Effector memory CD8-positive, alpha-beta T cell (primary cell): ENCODE measurements at places on chromosomes 7 and 10.

DNA sequence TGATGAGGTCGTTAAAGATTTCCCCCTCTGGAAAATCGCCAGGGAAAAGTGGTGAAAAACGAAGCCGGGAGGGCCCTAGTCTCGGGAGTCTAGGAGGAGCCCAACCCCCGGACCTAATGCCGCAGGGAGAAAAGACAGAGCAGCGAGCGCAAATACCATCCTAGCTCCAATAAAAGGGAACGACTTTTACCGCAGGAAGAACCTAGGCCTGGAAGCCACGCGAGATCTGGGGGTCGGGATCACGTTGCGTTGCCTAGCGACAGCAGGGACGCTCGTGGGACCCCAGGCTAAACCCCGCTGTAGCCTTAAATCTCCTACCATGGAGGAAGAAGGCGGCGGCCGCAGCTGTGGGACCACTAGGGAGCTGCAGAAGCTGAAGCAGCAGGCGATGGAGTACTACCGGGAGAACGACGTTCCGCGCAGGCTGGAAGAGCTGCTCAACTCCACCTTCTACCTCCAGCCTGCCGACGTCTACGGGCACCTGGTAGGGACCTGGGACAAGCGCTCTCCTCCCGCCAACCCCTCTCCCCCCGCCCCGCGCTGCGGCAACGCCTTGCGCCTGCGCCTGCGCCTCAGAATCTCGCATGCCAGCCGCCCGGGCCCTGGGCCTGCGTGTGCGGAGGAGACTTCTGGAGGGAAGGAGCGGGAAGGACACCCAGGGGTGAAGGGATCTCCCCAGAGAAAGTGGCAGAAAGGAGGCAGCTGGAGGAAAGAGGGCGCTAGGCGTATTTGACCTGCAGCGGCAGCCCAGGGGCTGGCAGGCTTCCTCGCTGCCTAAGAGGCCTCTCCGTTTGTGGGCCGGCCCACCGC is at the start of gene ENO4:
Gene ENO4 (plus strand): TSS at position 252 of the 810 bp plus-strand sequence. CDS start 68 bp downstream, at position 320.
- no peak for DNase-seq

GRCh38 chr7:120992272-120992964 is 3.9 kb downstream of the CPED1 start:
- no peak for DNase-seq

DNA sequence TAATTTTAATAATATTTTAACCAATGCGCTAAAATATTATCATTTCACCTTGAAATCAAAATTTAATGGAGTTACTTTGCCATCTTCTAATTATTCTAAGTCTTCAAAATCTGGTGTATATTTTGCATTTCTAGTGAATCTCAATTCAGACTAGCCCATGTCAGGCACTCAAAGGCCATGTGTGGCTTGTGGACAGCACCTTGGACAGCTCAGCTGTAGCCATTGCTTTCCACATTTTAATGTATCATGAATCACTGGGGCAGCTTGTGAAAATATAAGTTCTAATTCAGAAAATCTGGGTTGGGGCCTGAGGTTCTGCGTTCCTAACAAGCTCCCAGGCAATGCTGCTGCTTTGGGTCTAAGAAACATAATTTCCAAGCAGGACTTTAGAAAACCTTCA is 57.2 kb downstream of the MGAM2 start:
- no peak for DNase-seq

DNA sequence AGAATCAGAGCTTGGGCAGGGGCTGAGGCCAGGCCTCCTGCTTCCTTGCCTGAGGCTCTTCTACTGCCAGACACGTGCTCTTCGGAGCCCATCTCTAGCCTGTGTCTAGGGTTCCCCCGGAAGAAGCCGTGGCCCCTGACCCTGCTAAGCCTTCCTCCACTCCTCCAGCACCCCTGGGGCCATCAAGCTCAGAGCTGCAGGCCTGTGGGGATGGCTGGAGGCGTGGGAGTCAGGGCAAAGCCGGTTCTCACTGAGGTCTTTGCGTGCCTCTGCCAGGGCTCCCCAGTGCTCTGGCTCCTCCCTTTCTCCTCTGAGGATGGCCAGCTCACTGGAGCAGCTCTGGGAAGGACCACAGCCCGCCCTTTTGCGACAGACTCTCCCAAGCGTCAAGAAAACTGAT is 34.4 kb downstream of the GHRHR start:
- no peak for DNase-seq

- no peak for DNase-seq
Observed at GRCh38 chr7:139737221-139738100, 40.3 kb downstream of the HIPK2 start.

GRCh38 chr10:121708728-121709674 is 110.8 kb upstream of the FGFR2 start:
- DNase-seq: no peak

GRCh38 chr7:130309986-130310385 is 17.0 kb downstream of the CPA4 start:
- DNase-seq: no peak

DNA sequence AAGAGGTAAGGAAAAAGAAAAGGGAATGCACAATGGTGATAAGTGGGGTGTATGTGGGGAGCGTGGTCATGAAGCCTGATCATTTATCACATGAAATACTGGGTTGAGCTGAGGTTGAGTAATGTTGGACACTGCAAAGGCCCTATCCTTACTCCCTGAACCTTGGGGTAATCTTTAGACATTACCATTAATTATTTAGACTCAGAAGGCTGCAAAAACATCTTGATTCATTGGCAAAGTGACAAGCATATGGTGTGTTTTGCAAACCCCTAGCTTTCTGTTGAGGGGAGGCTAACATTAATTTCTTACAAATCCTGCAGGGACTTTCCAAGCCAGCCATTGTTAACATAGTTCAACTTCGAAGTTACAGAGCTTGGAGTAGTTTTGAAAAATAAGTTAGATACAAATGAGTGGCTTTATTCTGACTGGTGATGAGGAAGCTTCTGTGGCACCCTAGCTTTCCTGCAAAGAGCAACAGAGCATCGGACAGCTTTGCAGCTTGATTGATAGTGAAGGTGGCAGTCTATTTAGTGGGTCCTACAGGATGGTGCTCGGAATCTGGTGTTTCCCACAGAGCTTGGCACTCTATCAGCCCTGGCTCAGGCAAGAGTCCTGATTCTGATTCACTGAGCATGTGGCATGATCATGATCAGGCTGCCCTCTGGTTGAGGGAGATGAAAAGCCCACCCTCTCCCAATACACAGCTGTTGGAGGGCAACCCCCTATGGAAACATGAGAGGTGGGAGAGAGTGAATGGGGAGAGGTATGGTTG is 153.7 kb upstream of the NPVF start:
- DNase-seq: no peak

GRCh38 chr7:69633122-69633831 is 35.0 kb downstream of the AUTS2 start:
- DNase-seq: no peak

- no peak for DNase-seq
Observed at GRCh38 chr7:123819001-123819400, 26.0 kb upstream of the HYAL4 start.

DNA sequence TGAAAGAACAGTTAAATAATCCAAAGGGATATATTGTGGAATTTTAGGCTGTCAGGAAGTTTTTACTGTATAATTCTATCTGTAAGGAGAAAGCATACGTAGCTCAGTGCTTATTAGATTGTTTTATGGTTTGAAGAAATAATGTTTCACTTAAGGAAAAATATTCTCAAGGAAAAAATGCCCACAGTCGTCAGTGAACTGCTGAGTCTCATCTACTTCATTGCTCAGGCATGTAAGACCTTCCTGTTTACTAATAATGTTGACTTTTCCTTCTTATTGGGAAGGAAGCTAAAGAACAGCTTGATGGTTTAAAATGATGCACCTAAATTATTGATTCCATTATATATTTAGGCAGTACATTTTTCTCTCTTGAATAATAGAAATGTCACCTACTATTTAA is 304.2 kb downstream of the SDK1 start:
- no peak for DNase-seq

- DNase-seq: no peak
Observed at GRCh38 chr10:95785317-95785716, 29.4 kb downstream of the ENTPD1 start.

- no peak for DNase-seq
Observed at GRCh38 chr7:135165862-135166261, 4.6 kb downstream of the CYREN start.

DNA sequence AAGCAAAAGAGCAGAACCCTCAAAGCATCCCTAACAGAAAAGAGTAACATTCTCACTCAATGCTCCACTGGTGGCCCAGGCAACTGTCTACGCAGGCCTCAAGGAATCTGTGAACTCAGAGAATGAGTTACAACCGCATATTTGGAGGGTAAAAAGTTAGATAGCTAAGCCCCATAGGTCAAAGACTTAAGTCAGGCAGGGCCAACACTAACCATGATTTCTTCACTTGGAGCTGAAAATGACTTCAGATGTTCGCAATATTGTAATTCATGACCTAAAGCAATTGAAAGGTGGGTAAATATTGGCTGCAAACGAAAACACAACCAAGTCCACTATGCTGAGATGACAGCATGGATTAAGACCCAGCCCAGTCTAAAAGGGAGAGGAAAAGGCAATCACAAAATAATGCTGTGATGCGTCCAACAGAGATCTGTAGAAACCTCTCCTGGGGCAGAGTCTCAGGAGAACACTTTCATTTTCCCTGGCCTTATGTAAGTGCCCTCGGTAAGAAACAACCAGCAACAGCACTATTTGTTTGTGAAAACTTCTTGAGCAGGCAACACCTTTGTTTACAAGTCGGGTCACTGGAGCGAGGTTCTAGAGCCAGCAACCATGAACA is 176.5 kb downstream of the TNS3 start:
- no peak for DNase-seq

DNA sequence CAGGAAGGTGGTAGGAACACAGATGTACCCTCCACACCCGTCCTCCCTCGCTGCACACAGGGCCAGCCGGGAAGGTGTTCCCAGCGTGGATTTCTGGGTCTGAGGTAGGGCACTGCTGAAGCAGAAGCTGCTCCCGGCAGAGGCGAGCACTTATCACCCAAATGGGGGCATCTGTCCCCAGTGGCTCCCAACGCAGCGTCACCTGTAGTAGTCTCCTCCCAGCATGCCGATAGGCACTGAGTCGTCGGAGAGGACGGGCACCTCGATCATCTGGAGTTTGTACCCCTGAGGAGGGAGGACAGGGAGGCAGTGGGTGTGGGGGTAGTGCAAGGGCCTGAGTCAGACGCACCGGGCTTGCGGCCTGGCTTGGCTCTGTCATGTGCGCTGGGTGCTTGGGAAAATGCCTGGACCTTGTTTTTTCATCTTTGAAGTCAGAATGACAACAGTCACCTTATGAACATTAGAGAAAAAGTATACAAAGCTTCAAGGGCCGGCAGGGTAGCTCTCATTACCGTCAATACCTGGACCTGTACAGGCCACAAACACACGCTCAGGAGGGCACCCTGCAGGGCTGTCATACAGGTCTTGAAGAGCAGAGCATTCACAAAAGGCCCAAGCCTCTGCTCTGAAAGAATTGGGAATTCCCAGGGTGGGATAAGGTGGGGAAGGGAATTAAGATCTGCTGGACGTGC is 3.1 kb upstream of the PYROXD2 start:
- no peak for DNase-seq

DNA sequence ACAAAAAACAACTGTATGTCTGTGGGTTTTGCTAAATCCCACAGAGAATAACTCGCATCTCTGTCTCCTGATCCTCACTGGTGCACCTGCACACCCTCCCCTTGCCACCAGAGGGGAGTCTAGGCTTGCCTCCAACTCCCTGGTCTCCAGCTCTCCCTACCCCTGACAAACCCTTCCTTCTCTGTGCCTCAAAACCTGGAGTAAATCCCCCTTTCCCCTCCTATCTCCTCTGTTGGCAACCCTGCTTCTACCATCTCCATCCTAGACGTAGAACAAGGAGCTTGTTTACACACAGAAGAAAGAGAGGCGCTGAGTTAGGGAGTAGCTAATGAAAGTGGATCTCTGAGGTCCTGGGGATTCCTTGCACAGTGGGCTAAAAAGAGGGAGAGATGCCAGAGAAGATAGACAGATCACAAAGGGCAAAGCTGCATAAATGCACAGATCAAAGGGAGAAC is 6.0 kb downstream of the MBLAC1 start:
- peak; percentile 66 for DNase-seq

GRCh38 chr7:37346761-37347160 is 101.9 kb downstream of the ELMO1 start:
- DNase-seq: no peak

GRCh38 chr7:85172530-85172941 is 14.3 kb downstream of the SEMA3D start:
- no peak for DNase-seq

GRCh38 chr10:47076949-47077361 is 165.7 kb downstream of the PTPN20 start:
- DNase-seq: no peak

DNA sequence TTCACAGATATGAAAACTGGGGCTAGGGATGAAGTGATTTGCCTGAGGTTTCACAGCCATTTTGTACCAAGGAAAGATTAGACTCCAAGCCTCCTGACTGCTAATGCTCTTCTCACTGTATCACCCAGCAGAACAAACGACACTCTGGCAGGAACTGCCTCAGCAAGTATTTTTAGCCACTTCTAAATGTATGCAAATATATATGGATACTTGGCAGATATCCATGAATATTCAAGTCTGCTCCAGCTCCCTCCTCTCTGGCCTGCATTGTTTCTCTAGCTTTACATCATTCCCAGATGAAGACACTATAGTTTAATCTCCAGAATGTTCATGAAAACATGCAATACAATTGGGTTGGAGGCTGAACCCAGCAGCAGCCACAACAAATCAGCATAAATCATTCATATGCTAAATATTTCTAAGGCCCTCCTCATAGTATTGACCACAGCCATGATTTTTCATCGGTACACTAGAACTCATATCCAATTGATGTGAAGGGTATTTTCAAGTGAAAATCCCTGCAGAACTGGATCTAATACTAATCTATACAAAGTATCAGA is 65.5 kb downstream of the HPSE2 start:
- no peak for DNase-seq

DNA sequence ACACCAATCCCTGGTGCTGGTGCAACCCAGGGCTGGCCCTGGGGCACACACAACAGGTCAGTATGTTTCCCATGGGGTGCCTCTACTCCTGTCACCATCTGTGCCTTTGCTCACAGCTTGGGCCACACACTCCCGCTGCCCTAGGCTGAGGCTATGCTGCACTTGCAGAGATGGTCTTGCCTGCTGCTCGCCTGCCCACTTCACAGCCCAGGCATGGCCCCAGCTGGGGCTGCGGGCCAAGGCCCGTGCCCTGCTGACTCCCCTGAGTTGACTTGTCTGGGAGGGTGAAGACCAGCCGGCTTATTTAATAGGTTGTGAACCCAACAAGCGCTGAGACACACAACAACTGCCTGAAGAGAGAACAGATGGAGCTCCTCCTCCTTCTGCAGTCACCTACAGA is 184.1 kb downstream of the ZNF33B start:
- no peak for DNase-seq

GRCh38 chr10:79102498-79102874 is 33.7 kb downstream of the ZMIZ1 start:
- no peak for DNase-seq

- DNase-seq: no peak
Observed at GRCh38 chr7:46320956-46321355, 399.9 kb upstream of the IGFBP3 start.
